ENCODE measurements at places on chromosomes 1 and 21. TPM values are rescaled to one million over a fixed set of nuclear protein-coding genes. Genes with fewer than 3 reads are reported as not detected.

ZNF697 gene
- total RNA-seq, result 6.4 TPM

OR2G6 gene
- not detected for total RNA-seq

RIPK4 gene
- total RNA-seq, result 0.29 TPM

CELA2B gene
- not detected for total RNA-seq

ALX3 gene
- 0.26 TPM for total RNA-seq

Data from uterus (tissue), 4 donors.